ENCODE measurements at places on chromosomes 6 and 20.
A peak's percentile ranks its signal among the peaks of the same experiment; 100 is the strongest.

GRCh38 chr6:124535746-124536145, 426.5 kb upstream of the RNF217 start:
- no peak for DNase-seq

DNA sequence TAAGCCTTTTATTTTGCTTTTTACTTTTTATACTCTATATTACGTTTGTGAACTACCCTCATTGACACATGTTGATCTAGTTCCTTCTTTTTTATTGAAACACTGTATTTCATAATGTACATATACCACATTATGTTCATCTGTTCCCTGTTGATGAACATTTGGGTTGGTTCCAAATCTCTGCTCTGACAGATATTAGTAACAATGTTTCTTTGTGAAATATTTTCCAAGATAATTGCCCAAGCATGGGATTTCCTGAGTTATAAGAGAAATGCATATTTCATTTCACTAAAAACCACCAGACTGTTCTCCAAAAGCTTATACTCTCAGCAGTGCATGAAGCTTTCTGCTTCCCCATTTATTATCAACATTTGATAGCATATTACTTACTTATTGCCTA, 44.2 kb upstream of the TNFRSF21 start:
- DNase-seq = no peak

- no peak for DNase-seq
Observed at GRCh38 chr6:35474942-35475570, 6.9 kb downstream of the RPL10A start.

- DNase-seq = no peak
Observed at GRCh38 chr20:14830466-14830865, 493.1 kb upstream of the FLRT3 start.

DNA sequence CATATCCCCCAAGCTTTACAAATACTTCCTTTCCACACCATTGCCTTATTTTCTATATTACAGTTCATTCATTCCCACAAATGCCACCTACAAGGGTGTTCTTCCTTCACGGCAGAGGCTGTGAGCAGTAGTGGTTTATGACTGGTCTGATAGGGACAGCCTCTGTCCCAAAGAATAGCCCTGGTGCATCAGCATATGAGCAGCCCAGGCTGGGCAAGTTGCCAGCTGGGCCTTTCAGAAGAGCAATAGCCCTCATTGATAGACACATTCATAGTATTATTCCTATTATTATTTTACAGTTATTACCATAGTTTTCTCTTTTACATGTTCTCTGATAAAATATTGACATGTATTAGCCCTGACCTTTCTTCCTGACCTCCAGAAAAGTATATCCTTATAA, 149.9 kb downstream of the MMS22L start:
- no peak for DNase-seq

DNA sequence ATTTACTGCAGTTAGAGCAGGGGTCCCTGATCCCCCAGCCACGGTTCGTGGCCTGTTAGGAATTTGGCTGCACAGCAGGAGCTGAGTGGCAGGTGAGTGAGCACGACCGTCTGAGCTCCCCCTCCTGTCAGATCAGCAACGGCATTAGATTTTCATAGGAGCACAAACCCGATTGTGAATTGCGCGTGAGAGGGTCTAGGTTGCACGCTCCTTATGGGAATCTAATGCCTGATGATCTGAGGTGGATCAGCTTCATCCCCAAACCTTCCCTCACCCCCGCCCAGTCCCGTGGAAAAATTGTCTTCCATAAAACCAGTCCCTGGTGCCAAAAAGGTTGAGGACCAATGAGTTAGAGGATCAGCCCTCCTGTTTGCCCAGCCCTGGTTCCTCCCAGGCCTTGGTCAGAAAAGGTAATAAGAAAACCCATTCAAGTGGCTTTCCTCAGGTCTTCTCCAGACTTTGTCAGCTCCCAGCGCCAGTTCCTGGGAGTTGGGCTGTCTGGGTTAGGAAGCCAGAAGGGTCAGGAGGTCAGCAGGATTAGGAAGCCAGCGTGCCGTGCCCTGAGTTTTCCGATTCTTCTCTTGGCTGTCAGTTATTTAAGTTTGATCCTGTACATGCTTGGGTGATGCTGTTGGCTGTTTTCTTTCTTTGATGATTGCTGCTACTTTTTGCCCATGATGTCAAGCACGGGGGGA, 139.9 kb upstream of the PMEPA1 start:
- no peak for DNase-seq

DNA sequence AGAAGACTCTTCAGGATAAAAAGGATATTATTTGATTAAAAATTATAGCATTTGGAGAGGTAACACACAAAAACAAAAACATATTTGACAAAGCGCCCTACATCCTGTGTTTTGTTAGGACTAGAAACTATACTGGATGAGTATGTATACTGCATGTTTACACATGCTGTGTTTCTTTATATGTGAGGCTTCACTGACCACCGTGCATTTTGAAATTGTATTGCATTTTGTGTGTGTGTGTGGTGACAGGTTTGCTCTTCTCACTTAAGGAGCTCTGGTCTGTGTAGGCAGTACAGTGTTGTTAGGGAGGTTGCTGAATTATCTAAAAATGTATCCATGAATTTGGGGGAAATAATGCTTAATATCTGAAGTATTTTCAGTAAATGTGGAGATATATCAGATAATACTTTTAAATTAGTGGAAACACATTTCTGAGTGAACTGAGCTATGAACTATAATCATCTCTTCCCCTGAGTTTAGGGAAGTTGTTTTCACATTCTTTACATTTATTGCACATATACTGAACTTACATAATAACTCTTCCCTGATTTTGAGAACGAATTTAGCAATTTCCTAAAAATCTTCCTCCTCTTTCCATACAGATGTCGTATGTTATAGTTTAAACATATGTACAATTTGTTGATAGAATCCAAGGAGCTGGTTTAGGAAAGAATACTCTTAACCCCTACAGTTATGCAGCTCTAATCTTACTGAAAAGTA, 43.3 kb downstream of the TMEM170B start:
- no peak for DNase-seq

GRCh38 chr6:47147836-47148344, 105.8 kb upstream of the ADGRF1 start:
- no peak for DNase-seq

GRCh38 chr20:59812286-59813125, 120.9 kb downstream of the SYCP2 start:
- no peak for DNase-seq

DNA sequence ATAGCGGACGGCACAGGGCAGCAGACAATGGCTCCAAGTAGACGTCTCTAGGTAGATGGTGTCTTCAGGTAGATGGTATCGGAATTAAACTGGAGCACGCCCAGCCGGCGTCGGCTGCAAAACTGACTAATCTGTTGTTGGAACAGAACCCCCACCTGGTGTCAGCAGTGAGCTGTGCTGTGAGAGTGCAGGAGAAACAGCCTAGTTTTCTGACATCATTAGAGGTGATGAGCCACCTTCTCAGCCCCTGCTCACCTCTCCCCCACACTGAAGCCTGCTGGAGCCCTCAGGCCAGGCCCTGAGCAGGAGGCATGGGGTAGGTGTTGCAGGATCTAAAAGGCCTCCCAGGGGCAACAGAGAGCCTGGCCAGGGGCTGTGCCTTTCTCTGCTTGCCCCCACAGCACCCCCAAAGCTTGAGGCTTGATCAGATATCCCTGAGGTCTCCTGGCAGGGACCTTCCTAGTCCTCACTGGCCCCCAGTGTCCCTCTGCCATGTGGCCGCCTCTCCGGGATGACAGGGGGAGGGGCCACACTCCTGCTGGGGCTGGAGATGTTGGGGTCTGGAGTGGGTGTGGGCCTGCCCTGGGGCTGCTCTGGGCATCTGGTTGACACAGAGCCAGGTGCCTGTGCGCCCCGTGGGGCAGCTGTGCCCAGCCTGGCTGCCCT, 6.9 kb upstream of the HELZ2 start:
- DNase-seq = peak; percentile 68

DNA sequence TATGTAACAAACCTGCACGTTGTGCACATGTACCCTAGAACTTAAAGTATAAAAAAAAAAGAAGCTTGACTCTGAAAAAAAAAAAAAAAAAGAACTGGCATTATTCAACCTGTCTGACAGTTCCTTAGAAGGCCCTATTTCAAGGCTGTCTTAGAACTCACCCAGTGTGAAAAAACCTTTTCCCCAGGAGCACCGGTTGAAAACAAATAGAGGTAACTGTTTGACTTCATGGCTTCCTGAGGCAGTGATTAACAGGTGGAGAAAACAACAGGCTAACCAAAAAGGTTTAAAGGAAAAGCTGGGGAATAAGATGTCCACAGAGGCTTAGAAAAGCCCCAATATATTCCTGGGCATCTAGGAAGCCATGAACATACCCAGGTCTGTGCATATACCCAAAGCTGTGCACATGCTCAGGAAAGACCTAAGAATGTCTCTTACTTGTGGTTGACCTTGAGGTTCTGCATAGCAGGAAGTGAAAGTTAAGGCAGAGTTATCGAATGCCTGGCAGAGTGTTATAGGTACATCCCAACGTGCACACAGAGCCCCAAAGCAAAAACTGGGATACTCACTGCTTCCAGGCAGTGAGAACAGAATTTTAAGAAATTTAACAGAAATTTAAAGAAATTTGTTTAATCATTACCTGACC, 7.0 kb downstream of the UQCC1 start:
- peak; percentile 10 for DNase-seq

- no peak for DNase-seq
Observed at GRCh38 chr6:35016502-35017321, 124.4 kb downstream of the TCP11 start.

DNA sequence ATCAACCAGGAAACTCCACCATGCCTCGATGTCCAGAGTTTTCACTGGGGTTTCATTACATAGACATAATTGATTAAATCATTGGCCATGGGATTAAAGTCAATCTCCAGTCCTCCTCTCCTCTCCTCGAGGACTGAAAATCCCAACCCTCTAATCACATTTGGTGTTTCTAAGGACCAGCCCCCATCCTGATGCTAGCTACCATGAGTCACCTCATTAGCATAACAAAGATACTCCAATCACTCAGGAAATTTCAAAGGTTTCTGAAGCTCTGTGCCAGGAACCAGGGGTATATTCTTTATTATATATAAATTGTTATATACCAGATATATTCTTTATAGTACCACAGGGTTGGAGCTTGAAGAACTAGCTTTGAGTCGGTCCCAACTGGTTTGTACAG, 212.9 kb upstream of the PRND start:
- DNase-seq = no peak

DNA sequence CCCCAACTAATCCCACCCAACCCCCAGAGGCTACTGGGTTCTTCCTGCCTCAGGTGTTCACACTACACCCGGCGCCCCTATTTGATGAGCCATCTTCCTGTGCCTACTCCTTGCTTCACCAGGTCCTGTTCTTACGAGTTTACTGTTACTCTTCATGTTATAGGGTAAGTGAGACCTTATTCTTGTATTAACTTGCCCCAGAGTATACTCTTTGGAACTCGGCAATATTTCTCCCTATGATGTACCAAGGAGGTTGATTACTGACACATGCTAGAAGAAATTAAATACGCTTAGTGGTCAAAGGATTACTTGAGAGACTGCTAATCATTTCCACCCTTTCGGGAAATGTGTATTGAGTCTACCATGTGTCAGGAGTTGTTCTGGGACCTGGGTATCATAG, 8.9 kb downstream of the RING1 start:
- DNase-seq = no peak

DNA sequence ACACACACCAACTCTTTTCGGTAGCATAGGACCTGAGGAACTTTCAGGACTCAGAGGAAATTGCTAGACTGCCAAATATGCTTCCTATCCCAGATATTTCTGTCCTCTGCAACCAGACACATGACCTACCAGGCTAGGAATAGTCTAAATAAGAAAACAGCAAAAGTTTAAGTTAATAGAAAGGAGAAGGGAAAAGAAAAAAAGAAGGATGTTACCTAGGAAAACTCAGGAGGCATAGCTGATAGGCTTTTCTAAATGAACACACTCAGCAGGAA, 74.6 kb downstream of the MAP3K5 start:
- no peak for DNase-seq

DNA sequence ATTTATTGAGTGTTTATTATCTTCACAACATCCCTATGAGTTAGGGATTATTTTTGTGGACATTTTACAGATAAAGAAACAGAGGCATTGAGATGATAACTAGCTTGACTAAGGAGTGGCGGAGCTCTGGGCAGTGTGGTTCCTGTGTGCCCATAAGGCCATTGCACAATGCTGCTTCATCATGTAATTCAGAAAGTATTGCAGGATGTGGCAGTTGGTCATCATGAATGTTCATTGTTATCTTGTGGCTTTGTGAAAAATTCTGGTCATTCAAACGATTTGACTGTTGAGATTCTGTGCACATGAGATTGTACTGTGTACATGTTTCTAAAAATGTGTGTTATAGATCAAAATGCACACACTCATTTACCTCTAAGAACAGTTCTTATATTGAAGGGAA, 150.8 kb downstream of the ESR1 start:
- DNase-seq = no peak

DNA sequence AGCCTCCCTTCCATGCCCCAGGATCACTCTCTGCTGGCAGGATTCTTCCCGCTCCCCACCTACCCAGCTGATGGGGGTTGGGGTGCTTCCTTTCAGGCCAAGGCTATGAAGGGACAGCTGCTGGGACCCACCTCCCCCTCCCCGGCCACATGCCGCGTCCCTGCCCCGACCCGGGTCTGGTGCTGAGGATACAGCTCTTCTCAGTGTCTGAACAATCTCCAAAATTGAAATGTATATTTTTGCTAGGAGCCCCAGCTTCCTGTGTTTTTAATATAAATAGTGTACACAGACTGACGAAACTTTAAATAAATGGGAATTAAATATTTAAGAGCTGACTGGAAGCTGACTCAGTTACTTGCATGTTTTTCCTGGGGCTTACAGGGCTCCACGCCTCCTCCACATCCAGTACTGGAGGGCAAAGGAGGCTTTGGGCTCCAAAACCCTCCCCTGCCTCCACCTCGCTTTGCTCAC, 24.3 kb upstream of the FANCE start:
- DNase-seq = no peak

DNA sequence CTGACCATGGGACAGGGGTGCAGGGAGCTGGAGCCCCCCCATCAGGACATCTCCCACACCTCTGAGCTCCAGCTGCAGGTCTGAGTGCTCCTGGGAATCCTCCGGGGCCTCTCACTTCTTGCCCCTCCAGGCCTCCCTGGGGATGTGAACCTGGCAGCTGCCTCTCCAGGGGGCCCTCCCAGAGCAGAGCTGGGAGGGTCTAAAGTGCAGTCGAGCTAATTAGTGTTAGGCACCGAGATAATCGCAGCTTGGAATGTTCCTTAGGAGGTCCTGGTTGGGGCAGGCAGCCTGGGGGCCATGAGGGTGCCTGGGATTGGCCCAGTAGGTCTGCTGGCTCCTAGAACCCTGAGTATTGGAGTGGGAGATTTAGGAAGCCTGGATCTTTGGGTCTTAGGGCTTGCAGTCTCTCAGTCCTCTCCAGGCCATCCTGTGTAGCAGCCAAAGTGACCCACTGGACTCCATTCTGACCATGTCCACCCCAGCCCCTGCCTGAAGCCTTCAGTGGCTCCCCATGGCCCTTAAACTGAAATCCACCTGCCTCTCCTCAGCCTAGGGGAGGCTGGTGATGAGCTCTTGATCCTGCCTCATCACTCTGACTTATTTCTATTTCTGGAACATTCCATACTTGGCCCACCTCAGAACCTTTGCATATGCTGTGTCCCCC, 26.0 kb downstream of the CEBPB start:
- DNase-seq = no peak

GRCh38 chr6:14016432-14016831, 91.7 kb downstream of the RNF182 start:
- no peak for DNase-seq

- DNase-seq = no peak
Observed at GRCh38 chr6:15620611-15621010, 42.2 kb downstream of the DTNBP1 start.

Data from central memory CD4-positive, alpha-beta T cell (primary cell).